ENCODE measurements at places on chromosomes 5 and 9.
A peak's percentile ranks its signal among the peaks of the same experiment; 100 is the strongest.

DNA sequence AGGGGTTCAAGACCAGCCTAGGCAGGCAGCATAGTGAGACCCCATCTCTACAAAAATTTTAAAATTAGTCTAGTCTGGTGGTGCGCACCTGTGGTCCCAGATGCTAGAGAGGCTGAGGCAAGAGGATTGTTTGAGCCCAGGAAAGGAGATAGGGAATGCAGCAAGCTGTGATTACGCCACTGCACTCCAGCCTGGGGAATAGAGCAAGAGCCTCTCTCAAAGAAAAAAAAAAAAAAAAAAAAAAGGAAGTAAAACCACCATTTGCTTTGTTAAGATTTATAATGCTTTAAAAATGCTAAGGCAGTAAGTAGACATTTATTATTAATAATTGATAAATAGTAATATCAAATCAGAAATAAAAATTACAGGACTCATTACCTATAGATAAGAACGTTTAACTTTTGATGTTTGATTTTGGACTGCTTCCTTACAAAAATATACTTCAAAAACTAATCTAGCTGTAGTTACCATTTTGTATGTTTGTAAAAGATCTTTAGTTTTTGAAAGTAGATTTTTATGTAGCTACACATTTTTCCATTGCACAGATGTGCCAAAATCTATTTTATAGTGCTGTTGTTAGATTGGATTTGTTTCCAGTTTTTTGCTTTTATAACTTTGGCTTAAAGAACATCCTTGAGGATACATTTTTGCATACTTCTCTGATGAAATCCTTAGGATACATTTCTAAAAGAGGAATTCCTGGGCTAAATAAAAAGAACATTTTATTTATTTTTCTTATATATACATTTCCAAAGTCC is 86.4 kb downstream of the INIP start:
- no peak for DNase-seq

- no peak for DNase-seq
Measured at GRCh38 chr5:88093765-88094164, 174.9 kb downstream of the TMEM161B start.

GRCh38 chr9:104068546-104068945 is 25.6 kb upstream of the SMC2 start:
- no peak for DNase-seq

- DNase-seq, result no peak
Measured at GRCh38 chr9:135127718-135128670, 40.5 kb downstream of the OLFM1 start.

GRCh38 chr9:206481-206880 is 8.2 kb upstream of the DOCK8 start:
- DNase-seq, result no peak

DNA sequence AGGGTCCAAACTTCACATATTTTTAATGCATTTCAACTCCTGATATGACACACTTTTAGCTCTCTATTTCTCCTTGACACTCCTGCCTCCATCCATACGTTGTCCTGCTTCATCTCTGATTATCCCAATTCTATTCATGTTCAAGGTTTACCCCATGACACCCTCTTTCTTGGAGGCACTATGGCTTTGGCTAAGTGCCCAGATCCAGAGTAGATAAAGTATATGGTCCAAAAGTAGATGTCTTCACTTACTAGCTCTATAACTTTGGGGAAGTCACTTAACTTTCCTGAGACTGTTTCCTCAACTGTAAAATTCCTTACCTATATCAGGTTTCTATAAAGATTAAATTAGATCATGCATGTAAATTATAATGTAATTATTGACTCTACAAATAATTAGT is 36.1 kb downstream of the SLC22A5 start:
- DNase-seq, result no peak

GRCh38 chr5:176700239-176700847 is 53.1 kb downstream of the TSPAN17 start:
- DNase-seq, result no peak

- no peak for DNase-seq
Measured at GRCh38 chr9:97415146-97415545, 3.2 kb downstream of the TDRD7 start.

DNA sequence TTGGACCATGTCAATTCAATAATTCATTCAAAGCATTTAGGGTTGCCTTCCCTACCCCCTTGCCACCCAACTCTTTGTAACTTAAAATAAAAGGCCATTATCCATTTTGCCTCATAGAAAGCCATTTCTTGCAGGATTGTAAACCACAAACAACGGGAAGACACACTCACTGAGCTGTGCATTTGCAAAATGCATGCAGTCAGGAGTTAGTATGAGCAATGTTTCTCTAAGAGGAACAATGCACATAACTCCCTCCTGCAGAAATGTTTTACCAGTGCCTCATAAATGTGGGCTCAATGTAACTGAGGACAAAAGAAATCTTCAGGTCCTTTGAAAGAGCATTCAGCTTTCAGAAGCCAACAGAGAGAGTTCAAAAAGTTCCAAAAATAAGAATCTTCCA is 98.5 kb upstream of the ABCA1 start:
- DNase-seq, result peak; percentile 16

- no peak for DNase-seq
Measured at GRCh38 chr9:78927099-78927940, 630.4 kb downstream of the PSAT1 start.

GRCh38 chr5:149422366-149423048 is 43.4 kb upstream of the IL17B start:
- no peak for DNase-seq

DNA sequence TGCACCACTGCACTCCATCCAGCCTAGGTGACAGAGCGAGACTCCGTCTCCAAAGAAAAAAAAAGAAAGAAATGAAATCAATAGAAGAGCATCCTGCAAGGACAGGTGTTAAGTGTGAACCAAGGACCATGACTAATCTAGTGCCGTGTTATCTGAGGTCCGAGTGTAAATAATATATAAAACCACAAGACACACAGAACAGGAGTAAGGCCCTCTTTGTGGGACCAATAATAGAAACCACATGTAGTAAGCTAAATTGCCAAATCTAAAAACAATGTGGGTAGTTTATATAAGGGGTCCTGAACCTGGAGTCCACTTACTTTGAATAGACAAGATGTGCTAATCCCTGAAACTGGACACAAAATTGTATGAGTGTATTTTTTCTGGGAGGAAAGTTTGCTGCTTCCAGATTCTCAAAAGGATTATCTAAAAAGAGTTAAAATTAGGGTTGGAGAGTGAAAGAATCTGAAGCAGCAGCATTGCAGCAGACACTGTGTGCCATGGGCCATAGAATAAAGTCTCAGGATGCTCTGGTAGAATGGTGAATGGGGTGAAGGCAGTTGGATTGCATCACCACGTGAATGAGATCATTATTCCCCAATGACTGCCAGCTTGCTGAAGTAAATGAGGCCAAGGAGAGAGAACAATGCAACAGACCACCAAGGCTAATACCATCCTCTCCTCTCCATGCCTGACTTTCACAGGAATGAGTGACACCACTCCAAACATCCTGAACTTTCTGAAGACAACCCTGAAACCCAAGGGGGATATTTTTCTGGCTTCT is 222.7 kb downstream of the DCP2 start:
- DNase-seq, result peak; percentile 50

DNA sequence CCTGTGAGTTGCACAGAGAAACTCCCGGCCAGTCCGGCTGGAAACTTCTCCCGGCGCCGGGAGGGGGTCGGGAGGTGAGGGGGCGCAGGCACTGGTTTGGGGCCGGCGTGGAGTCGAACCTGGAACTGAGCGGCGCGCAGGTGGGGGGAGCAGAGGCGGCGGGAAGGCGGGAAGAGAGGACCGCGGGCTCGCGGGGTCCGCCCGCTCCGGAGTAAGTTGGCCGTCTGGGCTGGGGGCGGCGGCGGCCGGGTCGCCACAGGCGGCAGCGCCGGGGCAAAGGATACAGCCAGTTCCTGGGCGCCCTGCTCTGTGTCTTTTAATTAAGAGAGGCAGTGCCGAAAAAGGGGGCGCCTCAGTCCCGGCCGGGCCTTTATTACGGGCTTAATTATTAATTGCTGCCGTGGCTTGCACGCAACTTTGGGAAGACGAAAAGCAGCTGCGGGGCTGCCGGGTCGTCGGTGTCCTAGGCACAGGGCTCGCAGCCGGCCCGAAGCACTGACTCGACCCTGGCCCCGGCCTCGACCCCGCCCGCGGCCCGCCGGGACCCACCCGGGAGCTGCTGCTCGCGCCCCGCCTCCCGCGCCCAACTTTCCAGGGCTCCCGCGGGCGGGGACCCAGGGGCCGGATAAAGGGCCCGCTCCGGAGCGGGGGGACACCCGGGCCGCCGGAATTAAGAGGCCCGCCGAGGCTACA is 1.1 kb downstream of the NTNG2 start:
- DNase-seq, result no peak

DNA sequence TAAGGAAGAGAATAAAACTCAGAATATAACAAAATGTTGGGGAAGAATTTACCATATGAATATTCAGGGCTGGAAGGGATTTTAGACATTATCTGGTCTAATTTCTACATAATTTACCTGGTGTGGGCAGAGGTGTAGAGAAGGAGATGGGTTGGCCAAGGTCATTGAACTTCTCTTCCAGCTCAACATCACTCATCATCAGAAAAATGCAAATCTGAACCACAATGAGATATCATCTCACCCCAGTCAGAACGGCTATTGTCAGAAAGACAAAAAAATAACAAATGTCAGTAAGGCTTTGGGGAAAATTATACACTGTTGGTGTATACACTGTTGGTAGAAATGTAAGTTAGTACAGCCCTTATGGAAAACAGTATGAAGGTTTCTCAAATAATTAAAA is 121.7 kb downstream of the PTTG1 start:
- DNase-seq, result no peak

- DNase-seq, result no peak
Measured at GRCh38 chr9:89605465-89606048, 745 bp downstream of the GADD45G start.
